ENCODE measurements at places on chromosomes 12 and 14.

- no peak for DNase-seq
These were observed 9.9 kb downstream of the TBK1 start for GRCh38 chr12:64461634-64462414.

GRCh38 chr12:69822201-69822860, 2.7 kb upstream of the MYRFL start:
- DNase-seq = no peak

GRCh38 chr14:22849212-22849819, 12.9 kb downstream of the MMP14 start:
- peak; percentile 84 for DNase-seq

- no peak for DNase-seq
These were observed 128.1 kb downstream of the DACT1 start for GRCh38 chr14:58765843-58766242.

- no peak for DNase-seq
These were observed 71.8 kb upstream of the BCL2L14 start for GRCh38 chr12:11998944-11999315.

DNA sequence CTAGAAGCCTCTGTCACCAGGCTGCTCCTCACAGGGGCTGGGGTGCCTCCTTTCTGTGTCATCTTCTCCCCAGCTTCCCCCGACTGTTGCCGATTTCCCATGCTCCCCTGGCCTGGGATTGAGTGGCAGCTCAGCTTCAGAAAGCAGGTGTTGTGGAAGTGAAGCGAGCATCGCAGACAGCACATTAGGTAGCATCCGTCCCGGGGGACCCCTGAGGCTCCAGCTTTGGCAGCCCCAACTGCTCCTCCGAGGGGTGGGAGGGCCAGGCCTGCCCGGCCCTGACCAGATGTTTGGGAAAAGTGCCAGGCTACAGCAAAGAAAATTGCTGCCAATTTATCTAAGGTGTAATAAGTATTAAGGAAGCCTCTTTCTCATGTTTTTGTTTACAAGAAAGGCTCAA, 1045.6 kb downstream of the BCL11B start:
- DNase-seq = no peak

- no peak for DNase-seq
These were observed 67.1 kb downstream of the PRORP start for GRCh38 chr14:35189422-35189821.

- DNase-seq = no peak
These were observed 113.4 kb downstream of the ETV6 start for GRCh38 chr12:11762723-11763326.

GRCh38 chr12:2488596-2488995, 306.2 kb upstream of the FKBP4 start:
- DNase-seq = no peak

- DNase-seq = peak; percentile 94
These were observed 105.0 kb upstream of the PRB2 start for GRCh38 chr12:11500188-11500860.

DNA sequence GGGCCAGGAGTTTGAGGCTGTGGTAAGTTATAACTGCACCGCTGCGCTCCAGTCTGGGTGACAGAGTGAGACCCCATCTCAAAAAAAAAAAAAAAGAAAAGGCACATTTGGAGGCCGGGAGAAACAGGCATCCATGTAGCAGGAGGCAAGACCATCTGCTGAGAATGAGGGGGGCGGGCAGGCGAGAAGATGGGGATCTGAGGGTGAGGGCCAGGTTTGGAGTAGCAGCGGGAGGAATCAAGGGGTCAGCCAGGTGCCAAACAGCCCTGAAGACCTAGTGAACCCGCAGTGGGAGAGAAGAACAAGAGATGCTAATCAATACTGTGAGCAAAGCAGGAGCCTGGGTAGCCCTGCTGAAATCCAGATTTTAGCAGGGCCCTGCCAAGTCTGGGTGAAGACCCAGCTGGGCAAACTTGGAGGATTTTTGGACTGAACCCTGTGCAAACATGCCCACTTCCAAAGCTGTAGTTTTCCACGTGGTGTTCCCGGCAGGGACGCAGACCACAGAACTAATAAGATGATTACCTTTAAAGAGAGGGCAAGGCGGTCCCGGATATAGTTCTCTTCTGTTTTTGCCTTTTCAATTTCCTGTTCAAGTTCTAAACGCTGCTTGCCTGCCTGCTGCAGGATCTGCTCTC, 61.0 kb downstream of the NIN start:
- no peak for DNase-seq

- no peak for DNase-seq
These were observed 49.0 kb upstream of the PDE3A start for GRCh38 chr12:20319366-20319765.

- DNase-seq = peak; percentile 62
These were observed at the start of gene ADSS1 for GRCh38 chr14:104723651-104724406. TSS of gene ADSS1 (plus strand) at chr14:104724229. CDS start at chr14:104724271, 42 bp downstream.

DNA sequence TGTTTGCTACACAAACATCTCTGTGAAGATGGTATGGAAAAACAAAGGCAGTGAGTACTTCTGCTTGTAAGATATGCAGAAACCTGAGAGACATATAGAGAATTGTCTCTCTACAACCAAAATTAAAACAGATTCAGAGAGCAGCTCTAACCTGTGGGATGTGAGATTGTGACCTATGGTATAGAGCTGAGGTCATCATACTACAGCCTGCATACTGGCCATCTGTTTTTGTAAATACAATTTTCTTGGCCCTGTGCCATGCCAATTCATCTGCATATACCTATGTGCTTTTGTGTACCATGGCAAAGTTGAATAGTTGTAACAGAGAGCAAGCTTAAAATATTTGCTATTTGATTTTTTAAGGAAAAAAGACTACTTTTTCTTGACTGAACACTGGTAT, 99.6 kb downstream of the LMO3 start:
- no peak for DNase-seq
